ENCODE measurements at places on chromosomes 11 and 22.

- no peak for DNase-seq
Observed at GRCh38 chr11:68763181-68763721, 11.9 kb upstream of the TESMIN start.

DNA sequence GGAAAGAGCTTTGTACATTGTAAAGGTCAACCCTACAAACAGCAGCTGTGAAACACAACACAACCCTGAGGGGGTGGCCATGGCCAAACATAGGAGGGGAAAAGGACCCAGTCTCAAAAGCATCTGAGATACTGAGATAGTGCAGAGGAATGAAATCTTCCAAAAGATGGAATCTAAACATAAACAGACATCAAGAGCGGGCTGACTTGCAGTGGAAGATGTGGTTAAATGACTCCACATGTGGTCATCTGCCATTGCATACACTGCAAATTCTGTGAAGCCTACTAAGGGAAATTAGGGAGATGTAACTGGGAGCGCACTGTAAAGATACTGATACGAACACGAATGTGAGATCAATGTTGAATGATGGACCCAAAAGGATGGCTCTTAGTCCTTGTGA is 22.0 kb downstream of the BDNF start:
- DNase-seq: no peak

DNA sequence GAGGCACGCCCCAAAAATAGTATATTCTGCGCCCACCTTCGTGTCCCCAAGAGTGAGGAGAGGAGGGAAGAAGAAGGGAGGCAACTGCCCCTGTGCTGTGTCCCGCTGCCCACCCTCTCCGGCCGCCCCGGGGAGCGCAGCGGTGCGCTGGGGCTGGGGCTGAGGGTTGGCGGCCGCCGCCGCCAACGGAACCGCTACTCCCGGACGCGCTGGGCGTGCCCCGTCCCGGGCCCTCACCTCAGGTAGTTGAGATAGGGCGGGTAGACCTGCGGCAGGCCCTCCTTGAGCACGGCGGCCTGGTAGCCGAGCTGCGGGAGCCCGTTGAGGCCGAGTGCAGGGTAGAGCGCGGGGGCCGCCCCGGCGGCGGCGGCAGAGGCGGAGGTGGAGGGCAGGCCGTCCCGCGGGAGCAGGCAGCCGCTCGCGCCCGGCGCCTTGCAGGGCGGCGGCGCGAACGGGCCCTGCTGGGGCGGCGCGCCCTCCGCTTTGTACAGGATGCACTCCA is 2.4 kb downstream of the PGR start:
- no peak for DNase-seq

GRCh38 chr11:58061813-58062212 is 31.1 kb downstream of the OR6Q1 start:
- peak; percentile 29 for DNase-seq

DNA sequence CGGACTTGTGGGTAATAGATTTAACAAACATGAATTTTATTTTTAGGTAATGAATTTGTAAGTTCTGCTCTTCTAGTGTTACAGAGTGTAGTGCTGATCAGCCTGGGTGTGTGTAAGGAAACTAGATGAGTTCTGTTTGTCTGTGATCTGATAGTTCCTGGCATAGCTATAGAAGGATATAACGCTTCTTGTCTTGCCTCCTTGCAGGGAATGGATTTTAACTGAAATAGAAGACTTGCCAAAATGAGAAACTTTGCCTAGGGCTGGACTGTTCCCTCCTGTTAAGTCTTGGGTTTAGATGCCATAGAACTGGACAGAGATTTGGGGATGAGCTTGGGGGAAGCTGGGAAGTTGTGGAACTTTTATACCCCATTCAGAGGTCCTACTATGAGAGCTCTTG is 11.6 kb downstream of the CCDC81 start:
- no peak for DNase-seq

- DNase-seq: no peak
Observed at GRCh38 chr11:63870351-63871140, 31.6 kb downstream of the MARK2 start.

DNA sequence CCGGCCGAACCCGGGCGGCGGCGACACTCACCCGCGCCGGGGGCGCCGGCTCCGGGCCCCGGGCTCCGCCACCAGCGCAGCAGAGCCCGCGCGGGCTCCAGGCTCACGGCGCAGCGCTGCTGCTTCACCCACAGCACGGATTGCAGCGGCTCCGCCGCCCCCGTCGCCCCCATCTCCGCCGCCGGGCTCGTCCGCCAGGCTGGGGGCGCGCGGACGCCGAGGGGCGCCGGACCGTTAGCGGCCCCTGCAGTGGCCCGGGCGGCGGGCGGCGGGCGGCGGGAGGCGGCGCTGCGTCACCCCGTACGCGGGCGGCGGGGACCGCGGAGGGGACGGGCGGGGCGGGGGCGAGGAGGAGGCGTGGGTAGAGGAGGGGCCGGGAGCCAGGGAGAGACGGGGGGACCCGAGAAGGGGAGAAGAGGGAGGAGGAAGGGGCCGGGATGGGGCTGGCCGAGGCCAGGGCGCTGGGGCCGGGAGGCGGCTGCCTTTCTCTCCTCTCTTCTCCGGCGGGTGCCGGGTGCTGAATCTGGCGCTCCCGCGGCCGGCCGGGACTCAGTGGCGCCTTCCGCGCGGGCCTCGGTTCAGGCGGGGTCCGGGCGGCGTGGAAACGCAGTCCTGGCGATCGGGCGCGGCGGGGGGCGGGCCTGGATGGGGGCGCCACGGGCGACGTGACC is at the start of gene CERK:
CERK (minus strand) TSS at position 277 of the 671 bp plus-strand sequence; CDS start at position 173, 104 bp downstream.
- no peak for DNase-seq

DNA sequence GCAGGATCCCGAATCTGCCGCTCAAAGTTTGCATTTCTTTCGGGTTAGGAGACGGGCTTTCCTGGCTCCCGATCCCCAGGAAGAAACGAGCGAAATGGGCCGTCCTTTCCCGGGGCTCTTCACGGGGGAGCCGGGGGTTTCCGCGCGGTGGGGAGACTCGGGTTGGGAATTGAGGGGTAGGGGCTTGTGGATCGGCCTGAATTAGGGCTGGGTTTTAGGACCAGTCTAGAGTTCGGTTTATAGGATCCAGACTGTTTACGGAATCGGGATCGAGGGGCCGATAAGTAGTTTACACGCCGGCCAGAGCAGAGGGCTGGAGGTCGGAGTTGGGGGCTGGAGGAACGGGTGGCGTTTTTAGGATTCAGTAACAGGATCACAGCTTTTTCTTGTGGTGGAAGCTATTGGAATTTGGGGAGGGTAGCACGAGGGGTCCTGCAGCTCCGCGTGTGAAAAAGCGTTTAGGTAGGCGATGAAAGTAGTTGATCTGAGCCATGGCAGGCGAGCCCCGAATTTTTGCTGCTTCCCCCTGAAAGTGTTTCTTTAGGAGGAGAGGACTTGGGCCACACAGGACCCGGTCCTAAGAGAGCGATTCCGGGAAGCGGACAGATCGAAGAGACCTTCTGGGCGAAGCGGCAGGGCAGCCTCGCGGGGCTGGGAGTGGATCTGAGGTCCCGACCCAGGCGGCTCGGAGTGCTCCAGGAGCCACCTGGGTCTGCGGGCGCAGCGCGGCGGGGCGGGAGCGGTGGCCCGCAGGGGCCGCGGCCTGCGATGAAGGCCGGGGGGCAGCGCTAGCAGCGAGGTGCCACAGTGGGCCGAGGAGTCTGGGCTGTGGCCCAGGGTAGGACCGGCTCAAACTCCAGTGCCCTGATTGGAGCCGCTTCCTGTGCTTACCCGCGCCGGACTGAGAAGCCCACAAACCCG is 1.6 kb downstream of the PKNOX2 start:
- DNase-seq: no peak

DNA sequence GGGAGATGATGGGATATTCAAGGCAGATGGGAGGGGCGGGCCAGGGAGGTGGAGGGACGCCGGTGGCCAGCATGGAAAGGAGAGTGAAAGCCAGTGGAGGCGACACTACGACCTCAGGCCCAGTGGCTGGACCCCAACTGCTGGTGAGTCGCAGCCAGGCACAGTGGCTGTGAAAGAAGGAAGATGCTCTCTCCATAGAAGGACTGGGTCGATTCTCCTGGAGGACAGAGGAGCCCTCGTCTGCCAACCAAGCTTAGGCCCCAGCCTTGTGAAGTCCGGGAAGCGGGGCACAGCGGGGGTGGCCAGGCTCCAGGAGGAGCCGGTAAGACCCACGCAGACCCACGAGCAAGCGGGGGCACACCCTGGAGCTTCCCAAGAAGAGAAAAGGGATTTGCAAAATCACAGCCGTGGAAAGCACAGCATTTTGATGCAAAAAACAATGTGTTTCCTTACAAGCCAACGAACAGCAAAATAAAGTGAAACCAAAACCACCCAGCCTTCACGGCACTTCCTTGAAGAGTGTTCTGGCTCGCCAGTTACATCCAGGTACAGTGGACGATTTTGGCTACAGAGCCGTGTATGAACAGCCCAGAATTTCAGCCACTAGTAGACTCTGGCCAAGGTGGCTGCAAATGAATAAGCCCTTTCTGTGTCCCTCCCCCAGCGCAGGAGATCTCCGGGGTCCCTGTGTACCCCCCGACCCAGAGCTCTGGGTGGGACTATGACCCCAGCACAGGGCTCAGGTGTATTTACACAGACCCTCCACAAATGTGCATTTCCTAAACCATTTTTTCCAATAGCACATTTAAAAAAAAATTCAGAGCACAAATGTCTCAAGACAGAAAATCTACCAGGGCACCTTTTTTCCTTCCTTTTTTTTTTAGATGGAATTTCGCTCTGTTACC is 96.9 kb downstream of the TRMU start:
- no peak for DNase-seq

DNA sequence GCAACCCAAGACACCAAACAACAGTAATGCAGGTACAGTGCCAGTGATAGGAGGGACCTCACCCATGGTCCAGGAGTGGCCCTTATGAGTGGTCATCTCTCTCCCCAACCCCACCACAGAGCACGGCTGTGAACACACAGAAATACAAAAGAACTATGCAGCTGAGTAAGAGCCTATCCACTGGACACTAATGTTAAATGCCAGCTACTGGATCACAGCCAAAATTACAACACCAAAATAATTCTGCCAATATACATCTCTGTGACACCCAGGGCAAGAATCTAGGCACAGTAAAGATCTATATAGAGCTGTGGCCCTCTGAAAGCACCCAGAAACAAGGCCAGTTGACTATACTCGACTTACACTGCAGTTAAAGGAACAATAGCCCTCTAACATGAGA is 22.8 kb upstream of the GPR83 start:
- DNase-seq: no peak

- no peak for DNase-seq
Observed at GRCh38 chr11:1300121-1300520, 9.3 kb downstream of the TOLLIP start.

- no peak for DNase-seq
Observed at GRCh38 chr11:9126636-9127035, 35.2 kb upstream of the SCUBE2 start.

DNA sequence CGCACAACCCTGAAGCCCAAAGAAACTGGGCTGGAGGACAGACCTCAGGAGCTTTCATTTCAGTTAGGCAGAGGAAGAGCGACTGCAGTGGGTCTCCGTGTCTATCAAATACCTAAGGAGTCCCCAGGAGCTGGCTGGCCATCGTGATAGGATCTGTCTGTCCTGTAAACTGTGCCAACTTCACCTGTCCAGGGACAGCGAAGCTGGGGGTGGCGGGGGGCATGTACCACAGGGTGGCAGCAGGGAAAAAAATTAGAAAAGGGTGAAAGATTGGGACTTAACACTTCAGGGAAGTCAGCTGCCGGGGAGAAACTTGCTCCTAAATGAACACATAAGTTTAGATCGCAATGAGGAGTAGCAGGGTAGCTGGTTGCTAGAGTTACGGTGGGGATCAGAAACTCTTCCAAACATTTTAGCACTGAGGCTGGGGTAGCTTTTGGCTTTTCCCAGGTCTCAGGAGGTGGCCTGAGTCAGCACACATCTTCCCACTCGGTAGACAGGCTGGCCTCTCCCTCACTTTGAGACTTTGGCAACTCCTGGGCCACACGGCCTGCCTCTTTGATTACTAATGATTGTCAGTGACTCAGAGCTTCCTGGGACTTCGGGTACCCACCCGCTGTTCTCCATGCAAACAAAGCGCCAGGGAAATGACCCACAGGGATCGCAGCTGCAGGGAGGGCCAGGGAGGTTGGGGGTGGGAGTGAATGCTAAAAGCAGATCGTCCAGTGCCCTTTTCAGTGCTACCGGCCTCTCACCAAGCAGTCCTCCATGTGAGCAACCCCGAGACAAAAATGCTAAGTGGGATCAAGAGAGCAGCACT is 2.9 kb upstream of the MTFP1 start:
- DNase-seq: peak; percentile 70

Data from BJ (cell line).